ENCODE measurements at places on chromosomes 1 and 21.

- DNase-seq, result no peak
Observed at GRCh38 chr1:155171836-155172731, 1.0 kb downstream of the KRTCAP2 start.

GRCh38 chr21:16517383-16517782, 787.6 kb downstream of the USP25 start:
- DNase-seq, result no peak

DNA sequence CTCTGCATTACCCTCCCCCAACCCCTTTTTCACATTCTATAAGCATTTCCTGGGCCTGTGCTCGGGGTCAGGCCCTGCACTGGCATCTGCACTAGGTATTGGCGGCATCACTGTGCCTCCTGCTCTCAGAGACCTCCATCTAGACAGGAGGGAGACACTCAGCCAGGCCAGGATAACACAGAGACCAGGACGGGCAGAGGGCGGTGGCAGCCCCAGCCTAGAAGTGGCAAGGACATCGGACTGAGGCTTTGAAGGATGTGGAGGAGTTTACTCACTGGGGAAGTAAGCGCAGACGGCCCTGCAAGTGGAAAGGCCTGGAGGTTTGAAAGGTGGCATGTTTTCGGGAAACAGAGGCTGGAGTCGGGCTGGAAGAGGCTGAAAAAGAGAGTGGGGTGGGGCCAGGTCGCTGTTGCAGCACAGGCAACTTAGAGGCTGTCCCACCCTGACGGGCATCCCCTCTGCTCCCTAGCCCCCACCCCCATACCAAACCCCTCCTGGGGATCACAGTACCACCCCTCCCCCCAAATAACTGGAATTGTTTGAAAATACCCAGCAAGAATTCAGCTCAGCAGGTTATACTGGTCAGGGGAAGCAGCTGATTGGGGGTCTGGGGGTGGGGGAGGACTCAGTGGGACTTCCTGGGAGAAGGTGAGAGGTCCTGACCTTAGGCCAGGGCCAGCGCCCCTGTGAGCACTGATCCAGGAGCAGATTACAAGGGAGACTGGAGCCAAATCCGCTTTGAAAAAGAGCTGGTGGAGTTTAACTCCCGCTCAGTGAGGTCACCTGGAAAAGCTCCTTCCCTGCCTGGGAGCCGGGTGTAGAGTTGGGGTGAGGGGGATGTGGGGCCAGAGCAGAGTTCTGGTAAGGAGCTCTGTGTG, 121.8 kb upstream of the WNT4 start:
- no peak for DNase-seq

GRCh38 chr1:63099188-63099587, 223.2 kb upstream of the FOXD3 start:
- no peak for DNase-seq

DNA sequence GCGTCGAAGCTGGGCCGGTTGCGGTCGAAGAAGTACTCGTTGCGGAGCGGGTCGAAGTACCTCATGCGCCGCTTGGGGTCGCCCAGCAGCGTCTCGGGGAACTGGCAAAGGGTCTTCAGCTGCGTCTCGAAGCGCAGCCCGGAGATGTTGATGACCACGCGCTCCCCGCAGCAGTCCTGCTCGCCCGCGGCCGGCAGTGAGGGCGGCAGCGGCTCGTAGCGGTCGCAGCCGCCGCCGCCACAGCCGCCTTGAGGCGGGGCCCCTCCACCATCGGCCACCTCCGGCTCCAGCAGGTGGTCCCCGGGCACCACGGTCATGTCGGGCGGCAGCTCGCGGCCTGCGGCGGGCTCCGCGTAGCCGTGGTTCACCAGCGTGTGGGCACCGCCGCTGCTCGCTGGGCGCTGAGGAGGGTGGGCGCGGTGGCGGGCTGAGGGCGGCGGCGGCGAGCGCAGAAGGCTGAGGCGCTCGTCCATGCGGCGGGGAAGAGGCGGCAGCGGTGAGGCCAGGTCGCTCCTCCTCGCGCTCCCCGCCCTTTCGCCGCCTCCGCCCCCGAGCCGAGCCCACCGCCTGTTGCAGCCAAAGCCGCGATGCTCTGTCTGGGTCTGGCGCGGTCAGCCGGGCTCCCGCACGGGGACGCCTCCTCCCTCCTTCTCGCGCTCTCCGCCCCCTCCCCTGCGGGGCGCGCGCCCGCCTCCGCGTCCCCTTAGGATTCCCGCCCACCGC, at the start of gene KCNA3:
TSS of gene KCNA3 (minus strand) at position 604 of the 723 bp plus-strand sequence. CDS start at position 473, 131 bp downstream.
- DNase-seq, result peak; percentile 44

DNA sequence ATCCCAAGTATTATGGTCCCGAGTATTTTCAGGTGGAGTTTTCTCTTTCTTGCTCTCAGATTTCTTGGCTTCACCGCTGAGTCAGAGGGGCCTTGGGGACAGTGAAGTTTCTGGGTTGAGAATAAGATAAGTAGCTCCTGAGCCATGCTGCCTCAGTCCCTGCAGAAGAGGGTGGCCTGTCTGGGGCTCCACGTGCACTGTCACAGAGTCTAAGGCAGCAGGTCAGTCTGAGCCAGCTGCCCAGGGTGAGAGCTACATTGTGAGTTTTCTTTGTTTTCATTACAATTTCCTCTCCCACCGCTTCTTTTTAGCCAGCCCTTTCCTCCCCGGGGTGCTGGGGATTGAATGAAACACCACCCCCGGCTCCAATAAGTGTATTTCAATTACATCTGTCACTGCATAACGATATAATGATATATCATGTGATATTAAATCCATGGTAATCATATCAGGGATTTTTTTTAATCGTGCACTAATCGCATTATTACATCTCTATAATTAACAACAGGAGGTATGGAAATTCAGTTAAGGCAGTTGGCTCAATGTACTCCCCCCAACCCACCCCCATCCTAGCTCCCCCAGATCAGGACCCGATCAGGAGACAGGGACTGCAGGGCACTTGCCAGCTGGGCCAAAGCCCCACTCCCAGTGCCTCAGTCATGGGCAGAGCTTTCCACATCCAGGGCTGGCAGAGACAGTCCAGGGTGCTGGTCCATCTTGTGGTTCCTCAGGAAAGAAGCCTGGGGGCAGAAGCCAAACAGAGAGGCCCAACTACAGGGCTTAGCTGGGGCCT, 43.7 kb downstream of the DMAP1 start:
- no peak for DNase-seq

GRCh38 chr1:59272507-59272906, 24.4 kb upstream of the FGGY start:
- no peak for DNase-seq

GRCh38 chr1:19723874-19724273, 59.2 kb downstream of the HTR6 start:
- DNase-seq, result no peak

GRCh38 chr1:235495551-235495950, 8.7 kb downstream of the B3GALNT2 start:
- no peak for DNase-seq

DNA sequence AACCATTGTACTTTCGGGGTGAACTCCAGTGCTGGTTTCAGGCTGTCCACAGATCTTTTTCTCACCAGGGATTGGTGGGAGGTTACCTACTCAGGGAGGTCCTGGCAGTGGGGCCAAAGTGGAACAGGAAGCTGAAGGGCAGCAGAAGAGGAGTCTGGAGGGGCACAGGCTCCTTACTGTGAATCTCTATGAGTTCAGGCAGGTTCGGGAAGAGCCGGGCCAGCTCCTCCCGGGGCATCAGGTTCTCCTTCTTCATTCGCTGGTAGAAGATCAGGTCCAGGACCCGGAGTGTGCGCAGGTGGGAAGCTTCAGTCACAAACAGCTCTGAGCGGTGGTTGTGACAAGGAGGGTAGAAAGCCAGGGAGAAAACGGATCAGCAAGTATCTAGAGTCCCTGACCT, 26.7 kb downstream of the LRRC71 start:
- DNase-seq, result no peak

- peak; percentile 74 for DNase-seq
Observed at GRCh38 chr21:34887725-34888568, 161.2 kb downstream of the RUNX1 start.

GRCh38 chr1:205535096-205535495, 30.6 kb downstream of the CDK18 start:
- no peak for DNase-seq

GRCh38 chr1:171343727-171344472, 29.9 kb downstream of the FMO4 start:
- no peak for DNase-seq

- DNase-seq, result no peak
Observed at GRCh38 chr1:179924268-179924667, 30.3 kb upstream of the CEP350 start.

DNA sequence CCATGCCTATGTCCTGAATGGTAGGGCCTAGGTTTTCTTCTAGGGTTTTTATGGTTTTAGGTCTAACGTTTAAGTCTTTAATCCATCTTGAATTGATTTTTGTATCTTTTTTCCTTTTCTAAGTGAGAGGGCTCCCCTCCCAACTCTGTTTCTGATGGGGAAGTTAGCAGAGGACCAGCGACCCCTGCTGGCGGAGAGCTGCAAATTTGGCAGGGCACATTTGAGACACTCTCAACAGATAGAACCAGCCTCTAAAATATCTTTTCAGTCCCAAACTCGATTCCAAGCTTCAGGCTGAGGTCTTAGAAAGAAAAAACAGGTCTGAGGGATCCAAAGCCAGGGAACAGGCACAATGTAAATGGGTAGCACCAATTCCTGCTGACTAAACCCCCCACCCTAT, 32.5 kb downstream of the LRRC3 start:
- DNase-seq, result peak; percentile 19

GRCh38 chr1:203367057-203367456, 16.1 kb upstream of the FMOD start:
- no peak for DNase-seq

DNA sequence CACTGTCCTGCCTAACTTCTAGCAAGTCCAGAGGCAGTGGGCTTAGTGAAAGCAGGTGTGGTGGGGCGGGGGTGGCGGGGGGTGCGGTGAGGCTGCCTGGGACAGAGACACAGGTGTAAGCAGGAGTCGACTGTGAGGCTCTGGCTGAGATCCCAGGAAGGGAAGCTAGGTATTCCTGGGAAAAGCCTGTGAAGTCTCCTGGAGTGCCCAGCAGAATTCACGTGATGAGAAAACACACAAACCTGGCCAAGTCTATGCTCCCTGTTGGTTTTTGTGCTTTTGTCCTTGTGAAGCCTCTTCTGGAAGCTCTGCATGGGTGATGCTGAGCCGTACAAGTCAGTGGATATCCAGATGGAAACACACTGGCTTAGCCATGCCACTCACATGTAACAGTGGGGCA, 5.3 kb downstream of the GALNT2 start:
- DNase-seq, result no peak

DNA sequence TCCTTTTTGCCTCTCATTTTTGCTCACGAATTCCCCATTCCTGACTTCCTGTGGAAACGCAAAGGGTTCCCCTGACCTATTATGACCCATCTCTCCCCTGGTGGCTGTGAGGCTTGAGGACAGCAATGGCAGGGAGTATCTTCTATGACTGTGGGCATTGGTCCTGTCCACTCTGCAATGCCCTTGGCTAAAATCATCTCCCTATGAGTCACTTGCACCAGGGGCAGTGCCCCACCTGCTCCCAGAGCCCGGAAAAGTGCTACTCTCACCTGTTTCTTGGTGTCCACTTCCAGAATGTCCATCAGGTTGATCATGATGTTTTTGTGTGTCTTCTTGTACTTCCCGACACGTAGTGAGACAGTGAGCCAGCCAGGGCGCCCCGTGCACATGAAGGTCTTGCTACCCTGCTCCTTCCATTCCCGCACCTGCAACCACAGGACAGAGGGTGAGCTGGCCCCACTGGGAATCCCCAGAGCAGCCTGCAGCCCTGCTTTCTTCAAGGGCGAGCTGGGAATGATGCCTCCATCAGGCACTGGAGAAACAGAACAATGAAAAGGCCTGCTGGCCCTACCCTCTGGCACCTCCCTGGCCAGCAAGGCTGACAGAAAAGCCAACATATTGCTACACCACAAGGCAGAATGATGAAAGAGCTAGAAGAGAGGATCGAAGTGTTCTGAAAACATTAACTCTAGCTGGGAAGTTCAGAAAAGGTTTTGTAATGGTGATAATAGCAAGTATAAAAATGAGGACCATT, 3.5 kb downstream of the DHCR24 start:
- DNase-seq, result no peak

GRCh38 chr1:41844255-41844654, 74.5 kb downstream of the HIVEP3 start:
- no peak for DNase-seq

- no peak for DNase-seq
Observed at GRCh38 chr1:67737875-67738274, 52.9 kb downstream of the GADD45A start.

DNA sequence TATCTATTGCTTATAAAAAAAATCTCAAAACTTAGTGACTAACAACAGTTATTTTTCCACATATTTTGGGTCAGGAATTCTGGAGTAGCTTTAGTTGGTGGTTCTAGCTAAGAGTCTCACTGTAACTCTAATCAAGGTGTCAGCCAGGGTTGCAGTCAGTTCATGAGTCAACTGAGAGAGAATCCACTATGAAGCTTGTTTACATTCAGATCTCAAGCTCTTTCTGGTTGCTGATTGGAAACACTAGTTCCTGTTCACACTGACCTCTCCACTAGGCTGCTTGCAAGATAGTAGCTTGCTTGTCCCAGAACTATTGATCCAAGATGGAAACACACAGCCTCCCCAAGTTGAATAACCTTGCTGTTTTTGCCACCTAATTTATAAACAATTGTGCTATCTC, 1192.1 kb upstream of the B3GALT2 start:
- DNase-seq, result no peak

GRCh38 chr1:194517567-194517966, 1331.2 kb upstream of the B3GALT2 start:
- DNase-seq, result no peak

GRCh38 chr1:171623651-171624331, 1.7 kb downstream of the MYOCOS start:
- DNase-seq, result no peak

- no peak for DNase-seq
Observed at GRCh38 chr1:92736395-92736794, 48.5 kb downstream of the EVI5 start.

DNA sequence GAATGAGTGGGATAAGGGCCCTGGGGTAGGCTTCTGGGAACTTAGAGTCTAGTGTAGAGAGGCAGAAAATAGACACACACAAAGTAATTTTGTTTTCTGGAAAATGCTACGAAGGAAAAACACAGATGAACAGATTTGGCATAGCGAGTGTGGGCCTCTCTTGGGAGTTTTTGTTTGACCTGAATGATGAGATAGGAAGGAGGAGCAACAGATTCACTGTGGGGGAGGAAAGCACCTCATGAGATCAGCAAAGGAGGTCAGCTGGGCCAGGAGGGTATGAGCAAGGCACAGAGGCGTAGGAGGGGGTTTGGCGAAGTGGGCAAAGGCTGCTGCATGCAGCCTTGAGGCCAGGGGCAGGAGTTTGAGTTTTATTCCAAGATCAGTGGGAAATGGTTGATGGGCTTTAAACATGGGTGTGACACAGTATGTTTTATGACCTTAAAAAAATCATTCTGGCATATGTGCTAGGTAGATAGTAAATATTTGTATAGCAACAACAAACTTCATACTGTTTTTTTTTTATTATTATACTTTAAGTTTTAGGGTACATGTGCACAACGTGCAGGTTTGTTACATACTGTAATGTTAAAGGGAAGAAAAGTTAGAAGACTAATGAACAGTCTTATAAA, 57.9 kb downstream of the FGGY start:
- no peak for DNase-seq

DNA sequence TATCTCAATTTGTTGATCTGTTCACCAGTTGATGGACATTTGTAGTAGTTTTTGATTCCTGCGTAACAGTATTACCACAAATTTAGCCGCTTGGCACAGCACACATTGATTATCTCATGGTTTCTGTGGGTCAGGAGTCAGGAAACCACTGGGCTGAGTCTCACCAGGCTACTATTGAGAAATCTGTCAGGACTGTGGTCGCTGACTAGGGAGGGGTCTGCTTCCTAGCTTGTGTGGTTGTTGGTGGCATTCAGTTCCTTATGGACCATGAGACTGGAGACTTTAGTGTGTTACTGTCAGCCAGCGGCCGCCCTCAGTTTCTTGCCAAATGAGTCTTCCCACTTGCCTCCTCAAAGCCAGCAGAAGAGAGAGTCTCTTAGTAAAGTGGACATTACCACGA, 9.8 kb downstream of the PEX14 start:
- DNase-seq, result no peak
